Stimulated activated naive CD8-positive, alpha-beta T cell treated with anti-CD3 and anti-CD28 coated beads, Interleukin-15, amount 100 ng/mL, for 72 hours (primary cell): ENCODE measurements at places on chromosomes 7 and 10.

- no peak for DNase-seq
Measured at GRCh38 chr7:81327468-81328266, 408.8 kb upstream of the SEMA3C start.

DNA sequence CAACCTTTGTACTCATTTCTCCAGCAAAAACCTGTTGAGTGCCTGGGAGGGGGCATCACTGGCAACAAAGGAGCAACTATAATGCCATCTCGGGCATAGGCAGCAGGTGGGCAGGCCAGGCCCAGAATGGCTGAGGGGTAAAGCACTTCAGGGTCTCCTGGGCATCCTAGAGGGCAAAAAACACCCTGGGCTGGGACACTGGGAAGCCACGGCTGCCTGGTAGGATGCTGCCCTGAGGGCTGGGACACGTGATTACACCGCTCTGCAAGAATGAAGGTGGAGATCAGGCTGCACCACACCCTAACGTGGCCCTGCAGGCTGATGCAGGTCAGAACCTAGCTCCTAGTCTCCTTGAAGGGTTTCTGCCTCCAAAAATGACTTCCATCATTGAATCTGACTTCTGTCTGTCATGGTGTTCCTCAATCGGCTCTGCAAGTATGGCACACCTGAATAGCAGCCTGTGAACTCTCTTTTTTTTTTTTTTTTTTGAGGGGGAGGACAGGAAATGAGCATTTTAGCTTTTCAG lies 4.5 kb upstream of the TRAPPC14 start:
- no peak for DNase-seq

- DNase-seq, result no peak
Measured at GRCh38 chr10:126518218-126519080, 130.2 kb upstream of the ADAM12 start.

DNA sequence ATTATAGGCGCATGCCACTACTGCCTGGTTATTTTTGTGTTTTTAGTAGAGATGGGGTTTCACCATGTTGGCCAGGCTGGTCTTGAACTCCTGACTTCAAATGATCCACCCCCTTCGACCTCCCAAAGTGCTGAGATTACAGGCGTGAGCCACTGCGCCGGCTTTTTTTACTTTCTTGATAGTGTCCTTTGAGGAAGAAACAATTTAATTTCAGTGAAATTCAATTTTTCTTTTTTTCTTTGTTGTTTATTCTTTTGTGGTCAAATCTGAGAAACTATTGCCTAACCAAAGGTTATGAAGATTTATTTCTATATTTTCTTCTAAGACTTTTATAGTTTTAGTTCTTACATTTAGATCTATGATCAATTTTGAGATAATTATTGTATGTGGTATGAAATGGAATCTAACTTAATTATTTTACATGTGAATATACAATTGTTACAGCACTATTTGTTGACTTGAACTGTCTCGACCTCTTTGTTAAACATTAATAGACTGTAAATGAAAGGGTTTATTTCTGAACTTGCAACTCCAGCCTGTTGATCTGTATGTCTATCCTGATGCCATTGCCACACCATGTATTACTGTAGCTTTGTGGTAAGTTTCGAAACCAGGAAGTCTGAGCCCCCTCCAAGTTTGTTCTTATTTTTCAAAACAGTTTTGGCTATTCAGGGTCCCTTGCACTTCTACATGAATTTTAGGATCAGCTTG lies 19.8 kb upstream of the RASSF4 start:
- no peak for DNase-seq

DNA sequence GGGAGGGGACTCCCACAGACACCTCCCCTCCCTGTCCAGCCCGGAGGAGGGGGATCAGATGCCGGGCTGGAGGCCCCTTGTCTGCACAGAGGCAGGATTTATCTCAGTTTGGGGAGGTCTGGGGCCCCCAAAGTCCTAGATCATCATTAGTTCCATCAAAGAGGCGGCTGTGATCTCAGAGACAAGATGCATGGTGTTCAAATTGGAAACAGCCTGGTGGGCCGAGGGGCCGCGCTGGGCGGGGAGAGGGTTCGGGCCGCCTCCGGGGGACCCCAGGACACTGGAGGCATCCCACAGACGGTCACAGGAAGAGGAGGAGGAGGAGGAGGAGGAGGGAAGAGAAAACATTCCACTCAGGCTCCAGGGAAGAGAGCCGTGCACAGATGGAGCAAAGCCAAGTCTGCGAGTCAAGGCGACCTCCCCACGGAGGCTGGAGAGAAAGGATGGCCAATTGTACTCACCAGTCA lies 69.5 kb upstream of the CUX1 start:
- DNase-seq, result no peak

DNA sequence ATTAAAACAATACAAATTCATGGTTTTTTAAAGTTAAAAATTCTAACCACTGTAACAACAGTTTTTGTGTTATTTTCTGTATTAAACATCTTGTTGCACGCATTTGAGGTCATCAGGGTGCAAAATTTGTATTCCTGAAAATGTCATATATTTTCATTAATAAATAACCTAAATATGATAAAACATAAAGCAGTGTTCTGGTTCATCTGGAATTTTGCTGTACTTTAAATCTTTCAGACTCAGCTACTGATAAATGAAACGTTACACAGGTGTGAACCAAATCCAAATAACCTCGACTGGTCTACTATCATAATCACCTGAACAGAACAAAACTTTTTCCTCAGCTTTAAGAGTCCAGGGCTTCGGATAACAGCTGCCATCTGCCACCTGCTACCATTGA lies 6.9 kb downstream of the IFIT2 start:
- DNase-seq, result no peak

DNA sequence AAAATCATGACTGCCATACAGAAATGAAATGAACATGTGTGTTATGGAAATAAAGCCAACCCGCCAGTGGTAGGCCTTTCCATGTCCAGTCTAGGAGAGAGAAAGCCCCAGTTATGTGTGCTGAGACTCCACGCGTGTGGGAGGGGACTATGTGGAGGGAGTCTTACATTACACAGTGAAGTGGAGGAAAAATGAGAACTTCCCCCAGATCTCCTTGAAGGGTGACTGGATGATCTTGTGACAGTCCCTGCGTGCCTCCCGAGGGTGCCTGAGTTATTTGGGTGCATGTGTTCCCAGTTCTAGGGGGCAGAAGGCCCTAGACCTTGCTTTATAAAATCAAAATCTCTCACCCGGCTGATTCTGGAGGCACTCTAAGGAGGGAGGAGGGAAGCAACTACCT lies 24.2 kb downstream of the UPP1 start:
- DNase-seq, result no peak
